ENCODE measurements at places on chromosomes 6 and 20.

DNA sequence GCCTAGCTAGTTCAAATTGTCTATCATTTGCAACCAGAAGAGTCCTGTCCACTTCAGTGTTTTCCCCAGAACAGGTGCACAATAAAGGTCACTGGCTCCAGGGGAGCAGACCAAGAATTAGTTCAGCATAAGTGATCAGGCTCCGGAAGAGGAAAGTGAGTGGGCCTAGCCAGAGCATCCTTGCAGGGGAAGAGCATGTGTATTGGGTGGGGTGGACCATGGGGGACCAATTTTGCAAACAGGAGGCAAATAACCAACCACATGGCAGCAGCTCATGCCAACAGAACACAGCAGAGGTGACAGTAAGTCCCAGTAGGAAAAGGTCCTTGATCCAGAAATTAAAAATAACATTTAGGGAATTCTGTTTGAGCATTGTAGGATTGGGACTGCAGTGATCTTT, 43.2 kb upstream of the CNR1 start:
- no peak for DNase-seq

DNA sequence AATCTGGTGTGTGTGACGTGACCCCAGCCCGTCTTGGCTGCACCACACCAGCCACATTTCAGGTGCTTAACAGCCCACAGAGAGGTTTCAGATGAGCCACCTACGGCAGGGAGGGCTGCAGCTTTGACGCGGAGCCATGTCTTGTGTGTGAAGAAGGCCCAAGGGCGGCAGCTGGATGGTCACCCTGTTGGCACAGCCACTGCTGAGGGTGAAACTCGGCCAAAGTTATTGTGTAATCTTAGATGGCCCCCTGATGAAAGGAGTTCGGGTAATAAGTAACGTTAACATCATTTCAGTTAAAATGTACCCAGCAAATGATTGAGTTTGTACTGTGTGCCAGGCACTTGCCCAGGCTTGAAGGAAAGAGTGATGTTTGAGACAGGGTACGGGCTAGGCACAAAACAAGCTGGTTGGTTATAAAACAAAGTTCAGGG, 97.2 kb downstream of the SSR1 start:
- DNase-seq = no peak

DNA sequence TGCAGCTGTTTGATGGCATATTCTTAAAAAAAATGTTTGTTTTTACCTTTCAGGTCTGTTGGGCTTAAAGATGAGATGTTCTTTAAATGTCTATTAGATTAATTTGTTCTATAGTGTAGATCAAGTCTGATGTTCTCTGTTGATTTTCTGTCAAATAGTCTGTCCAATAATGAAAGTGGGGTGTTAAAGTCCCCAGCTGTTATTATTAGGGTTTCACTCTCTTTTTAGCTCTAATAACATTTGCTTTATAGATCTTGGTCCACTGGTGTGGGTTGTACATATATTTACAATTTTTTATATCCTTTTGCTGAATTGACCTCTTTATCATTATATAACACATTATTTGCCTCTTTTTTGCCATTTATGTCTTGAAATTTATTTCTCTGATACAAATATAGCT, 11.0 kb upstream of the ZNF337 start:
- DNase-seq = no peak

DNA sequence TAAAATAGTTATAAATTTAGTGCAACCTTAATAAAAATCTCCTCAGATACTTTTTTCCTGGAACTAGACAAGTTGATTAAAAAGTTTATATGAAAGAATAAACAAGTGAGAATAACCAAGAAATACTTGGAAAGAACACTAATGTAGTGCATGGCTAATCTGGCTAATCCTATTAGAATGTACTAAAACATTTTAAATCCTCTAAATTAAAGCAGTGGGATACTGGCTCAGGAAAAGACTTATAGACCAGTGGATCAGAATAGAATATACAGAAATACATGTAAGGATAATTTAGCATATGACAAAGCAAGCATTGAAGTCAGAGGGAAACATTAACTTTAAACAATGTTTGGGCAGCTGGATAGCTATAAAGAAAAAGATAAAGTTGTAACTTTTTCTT, 41.1 kb upstream of the ERVFRD-1 start:
- DNase-seq = no peak

- no peak for DNase-seq
Measured at GRCh38 chr20:60812561-60812960, 439.5 kb upstream of the CDH4 start.

DNA sequence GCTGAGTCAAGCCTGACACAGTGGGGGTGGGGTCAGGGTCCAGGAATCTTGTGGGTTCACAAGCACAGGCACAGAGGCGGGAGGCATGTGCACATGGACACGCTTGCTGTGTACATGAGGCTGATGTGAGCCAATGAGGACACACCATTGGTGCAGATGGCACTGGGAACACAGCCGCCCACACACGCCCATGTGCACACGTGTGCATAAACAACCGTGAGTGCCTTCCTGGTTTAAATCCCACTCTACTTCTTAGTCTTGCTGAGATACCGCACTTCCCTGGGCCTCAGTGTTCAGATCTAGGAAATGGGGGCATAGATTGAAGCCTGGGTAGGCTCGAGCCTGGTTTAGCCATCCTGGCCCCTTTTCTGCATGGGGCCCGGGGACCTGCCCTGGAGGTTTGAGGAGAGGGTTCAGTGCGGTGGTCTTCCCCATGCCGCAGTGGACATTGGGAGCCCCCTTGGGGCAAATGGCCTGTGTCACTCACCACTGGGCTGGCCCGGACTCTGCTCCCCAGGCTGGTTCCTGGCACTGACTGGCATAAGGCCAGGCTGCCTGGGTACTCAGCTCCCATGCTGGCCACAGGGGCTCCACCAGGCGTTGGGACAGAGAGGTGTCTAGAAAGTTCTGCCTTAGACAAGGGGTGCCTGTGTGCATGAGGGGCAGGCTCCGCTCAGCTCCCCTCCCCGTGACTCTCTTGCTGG, 60.2 kb downstream of the CEBPB start:
- DNase-seq = no peak

- DNase-seq = no peak
Measured at GRCh38 chr6:43682724-43683429, 4.7 kb downstream of the MRPS18A start.

DNA sequence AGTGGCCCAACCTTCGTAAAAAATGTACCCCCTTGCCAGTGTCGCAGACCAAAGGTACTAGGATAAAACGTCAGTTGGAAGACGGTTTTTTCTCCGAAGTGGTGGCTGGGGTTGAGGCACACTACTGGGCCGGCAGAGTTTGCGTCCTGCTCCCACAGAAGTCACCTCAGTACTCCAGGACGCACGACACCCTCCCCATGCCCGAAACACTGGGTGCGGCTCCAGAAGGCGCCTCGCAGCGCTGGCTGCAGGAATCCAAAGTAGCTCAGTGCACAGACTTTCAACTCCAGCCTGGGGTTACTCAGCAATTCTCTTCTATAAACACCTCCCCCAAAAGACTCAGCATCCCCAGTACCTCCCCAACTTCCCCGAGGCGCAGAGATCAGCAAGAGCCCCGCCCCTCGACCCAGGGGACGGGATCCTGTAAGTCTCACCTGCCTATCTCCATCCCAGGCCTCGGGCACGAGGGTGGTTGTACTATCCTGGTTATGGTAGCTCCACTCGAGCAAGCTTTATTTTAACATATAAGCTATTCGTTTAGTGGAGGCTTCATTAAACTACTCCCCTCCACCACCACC, 88.2 kb downstream of the ZFP64 start:
- DNase-seq = no peak

DNA sequence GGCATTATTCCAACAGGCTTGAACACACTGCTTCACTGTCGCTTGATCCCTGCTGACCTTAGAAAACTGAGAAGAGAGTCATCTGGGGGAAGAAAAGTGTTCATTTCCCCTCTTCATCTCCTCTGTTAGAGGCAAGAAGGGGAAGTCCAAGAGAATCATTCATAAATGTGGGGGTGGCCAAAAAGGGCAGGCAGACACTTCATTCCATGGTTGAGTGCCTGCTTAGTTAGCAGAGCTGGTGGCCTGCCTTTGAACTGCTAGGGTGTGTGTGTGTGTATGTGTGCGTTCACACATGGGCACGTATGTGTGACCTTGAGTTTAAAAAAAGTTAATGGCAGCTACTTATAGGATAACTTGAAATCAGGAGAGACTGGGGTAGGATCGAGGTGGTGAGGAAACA, 39.4 kb upstream of the RFPL4B start:
- DNase-seq = no peak

DNA sequence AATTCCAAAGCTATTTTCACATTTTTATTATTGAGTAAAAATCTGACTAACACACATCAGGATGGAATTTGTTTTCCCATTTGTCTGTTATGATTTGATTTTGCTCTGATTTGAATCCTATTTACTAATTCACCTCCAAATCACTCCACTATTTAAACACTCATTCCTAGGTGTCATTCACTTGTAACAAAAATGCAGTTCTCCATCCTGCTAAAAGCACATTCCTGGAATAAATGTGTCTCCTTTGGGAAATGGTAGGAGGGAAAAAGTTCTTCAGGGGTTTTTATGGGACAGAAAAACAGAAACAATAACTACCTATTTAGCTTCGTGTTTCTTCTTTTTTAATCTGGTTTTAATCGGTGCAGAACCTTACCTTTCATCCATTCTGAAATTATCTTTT, 494.1 kb upstream of the CITED2 start:
- no peak for DNase-seq

DNA sequence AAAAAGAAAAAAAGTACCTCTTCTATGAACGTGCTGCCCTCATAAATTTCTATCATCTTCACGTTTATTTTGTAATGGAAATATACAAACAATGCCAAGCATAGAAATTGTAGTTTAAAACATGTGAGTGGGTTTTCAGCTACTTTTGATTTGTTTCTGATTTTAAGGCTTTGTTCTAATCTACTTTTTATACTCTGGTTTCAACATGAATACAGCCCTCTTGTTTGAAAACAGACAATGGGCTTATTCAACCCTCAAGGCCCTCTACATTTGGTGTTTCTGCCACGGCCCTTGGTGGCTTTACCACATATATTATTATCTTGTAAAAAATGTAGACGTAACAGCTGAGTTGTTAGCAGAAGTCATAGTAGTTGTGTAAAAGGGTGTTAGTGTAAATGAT, 153.9 kb downstream of the SOX4 start:
- DNase-seq = no peak

DNA sequence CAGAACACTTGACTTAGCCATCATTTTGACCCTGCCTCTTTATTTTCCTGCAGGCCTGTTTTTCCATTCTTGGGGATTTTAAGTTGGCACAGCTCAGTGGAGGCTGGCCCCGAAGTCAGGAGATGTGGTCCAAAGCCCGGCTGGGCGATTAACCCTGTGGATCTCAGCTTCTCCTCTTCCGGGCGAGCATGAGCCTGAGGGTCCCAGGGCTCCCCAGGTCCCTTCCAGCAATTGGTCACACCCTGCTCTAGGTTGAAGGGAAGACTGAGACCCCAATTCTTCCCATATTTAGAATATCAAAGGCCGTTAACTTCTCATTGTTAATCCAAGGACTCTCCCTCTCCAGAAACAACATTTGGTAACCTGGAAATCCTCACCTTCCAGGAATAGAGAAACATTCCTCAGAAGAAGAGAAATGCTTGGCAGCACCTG, 2.3 kb downstream of the THBS2 start:
- DNase-seq = no peak

- DNase-seq = no peak
Measured at GRCh38 chr20:32648761-32649650, 24.7 kb downstream of the C20orf203 start.

GRCh38 chr6:37241131-37241530, 16.4 kb upstream of the TBC1D22B start:
- no peak for DNase-seq

DNA sequence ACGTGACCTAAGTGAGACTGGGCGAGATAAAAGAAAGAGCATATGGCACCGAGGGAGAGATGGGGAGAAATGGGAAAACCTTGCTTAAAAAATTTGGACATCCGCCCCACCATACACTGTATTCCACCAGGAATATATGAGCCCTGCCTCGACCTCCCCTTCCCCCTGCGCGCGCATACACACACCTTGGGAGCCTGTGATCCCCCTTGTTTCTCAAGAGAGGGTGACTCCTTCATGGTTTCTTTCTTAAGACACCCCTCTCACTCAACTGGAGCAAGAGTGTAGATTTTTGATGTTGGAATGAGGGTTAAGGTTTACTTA, 480 bp downstream of the ABCF1 start:
- peak; percentile 40 for DNase-seq

DNA sequence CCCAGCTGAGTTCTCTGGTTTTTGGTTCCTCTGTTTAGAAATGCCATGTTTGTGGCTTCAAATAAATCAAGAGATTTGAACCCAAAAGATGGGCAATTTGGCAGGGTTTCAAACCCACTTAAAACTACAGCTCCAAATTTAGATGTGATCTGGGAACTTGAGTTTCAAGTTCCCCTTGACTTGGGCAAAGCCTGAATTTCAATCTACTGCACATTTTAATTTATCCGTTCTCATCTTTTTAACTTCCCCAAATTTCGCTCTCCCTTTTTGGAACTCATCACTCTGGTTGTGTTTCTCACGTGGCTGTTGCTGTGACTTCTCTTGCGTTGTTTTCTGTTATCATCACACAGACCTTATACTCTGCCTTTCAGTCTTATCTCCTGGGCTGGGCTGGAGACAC, 230.9 kb downstream of the CDC5L start:
- DNase-seq = no peak

DNA sequence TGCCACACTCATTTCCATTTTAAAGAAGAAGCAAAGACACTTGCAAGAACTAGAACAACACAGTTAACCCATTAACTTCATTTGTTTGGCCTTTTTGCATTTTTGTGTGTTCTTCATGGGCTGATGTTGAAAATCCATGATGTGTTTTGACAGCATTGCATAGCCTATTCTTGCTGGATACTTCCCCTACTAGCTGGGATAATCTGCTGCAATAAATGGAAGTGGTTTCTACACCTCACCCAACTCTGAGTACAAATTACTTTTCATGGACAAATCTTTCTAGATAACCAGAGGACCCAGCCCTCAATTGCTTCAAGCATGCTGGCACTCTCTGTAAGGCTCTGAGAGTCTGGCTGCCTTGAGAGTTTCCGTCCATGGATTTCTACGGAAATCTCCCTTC, 26.5 kb downstream of the CST9L start:
- no peak for DNase-seq

DNA sequence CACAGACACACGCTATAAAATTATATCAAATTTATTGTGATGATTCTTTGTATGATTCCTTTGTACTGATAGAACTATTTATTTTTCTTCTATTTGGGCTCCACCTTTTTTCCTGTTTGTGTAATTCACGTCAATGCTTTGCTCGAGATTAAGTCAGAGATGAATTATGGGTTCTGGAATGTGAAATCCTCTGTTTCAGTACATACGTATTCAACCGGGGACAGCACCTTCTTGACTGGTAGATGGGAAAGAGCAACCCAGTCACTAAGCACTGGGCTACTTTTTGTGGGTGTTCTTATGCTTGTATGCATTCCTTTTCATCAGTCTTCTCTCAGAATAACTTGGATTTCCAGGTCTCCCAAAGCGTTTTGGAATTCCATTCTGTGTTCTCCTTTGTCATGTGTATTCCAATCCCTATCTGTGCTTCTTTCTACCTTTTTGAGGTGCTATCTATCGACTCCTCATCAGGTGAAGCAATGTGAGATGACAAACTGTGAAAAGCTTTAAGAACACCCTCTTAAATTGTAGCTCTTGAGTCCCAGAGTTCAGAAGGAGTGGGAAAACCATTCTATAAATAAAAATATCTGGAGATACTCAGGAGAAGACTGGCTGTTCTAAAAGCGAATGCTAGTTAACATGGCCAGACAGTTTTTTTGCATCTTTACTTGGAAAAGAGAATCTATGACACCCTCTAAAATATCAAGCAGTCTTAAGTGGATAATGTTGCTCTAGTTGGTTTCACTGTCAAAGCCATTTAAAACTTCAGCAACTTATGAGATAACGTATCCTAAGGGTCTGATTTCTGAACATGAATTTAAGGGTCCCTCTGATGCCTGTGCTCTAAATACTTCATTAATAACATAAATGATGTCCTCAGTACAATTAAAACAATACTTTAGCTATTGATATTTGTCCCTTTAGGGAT, 197.7 kb upstream of the PREP start:
- DNase-seq = no peak

Data from ovary (tissue), 10 donors.